Left cardiac atrium (tissue), 4 donors: ENCODE measurements at places on chromosomes 11 and 22.

DNA sequence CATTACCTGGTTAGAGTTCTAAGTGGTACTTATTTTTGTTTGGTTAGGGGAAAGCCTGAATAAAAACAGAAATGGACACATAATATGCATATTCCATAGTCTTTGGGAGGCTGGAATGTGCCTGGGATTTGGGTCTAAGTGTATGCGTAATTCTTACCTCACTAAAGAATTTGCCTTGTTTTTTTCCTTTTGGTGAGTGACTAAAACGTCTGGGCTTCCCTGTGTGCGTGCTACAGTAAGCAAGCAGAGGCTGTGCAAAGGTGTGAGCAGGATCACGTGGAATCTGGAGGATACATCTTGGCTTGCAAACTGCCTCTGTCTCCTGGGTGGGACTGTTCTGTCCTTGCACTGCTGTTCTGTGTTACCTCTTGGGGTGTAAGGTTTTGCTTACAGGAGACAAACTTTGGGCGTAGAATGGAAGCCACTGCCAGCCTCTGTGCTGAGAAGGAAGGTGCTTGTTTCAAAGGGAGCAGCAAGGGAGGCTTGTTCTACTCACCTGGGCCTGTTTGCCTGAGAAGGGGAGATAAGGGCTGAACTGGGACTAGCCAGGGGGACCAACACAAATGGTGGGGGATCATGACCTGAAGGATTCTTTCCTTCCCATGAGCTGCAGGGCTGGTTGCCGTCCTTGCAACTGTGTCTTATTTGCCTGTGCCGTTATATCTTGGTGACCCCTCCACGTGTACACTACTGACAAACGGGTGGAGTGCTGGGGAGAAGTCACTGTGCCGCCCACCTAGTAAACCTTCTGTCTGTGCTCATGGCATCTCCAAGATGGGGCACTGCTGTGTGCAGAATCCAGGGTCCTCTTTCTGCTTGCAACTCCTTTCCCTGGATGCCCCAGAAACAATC is 4.5 kb downstream of the NEAT1 start:
- DNase-seq, result peak; percentile 36

GRCh38 chr11:128624269-128625175 is 37.2 kb upstream of the ETS1 start:
- DNase-seq, result no peak

GRCh38 chr11:1397146-1397861 is 7.6 kb downstream of the BRSK2 start:
- DNase-seq, result peak; percentile 20

DNA sequence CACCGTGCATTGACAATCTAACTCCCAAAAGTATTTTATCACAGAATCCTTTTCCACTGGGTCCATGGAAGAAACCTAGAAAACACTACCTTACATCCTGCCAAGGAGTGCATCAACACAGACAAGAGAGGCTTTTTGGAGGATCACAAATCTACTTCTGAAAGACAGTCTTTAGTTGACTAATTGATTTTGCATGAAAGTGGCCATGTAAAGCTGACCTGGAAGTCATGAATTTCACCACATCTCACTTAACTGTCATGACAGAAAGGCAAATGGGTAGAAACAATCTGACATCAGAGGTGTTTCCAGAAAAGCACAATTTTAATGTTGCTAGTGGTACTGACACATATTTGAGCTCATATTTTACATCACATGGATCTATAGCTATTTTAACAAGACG is 101.6 kb downstream of the FAM76B start:
- DNase-seq, result no peak

DNA sequence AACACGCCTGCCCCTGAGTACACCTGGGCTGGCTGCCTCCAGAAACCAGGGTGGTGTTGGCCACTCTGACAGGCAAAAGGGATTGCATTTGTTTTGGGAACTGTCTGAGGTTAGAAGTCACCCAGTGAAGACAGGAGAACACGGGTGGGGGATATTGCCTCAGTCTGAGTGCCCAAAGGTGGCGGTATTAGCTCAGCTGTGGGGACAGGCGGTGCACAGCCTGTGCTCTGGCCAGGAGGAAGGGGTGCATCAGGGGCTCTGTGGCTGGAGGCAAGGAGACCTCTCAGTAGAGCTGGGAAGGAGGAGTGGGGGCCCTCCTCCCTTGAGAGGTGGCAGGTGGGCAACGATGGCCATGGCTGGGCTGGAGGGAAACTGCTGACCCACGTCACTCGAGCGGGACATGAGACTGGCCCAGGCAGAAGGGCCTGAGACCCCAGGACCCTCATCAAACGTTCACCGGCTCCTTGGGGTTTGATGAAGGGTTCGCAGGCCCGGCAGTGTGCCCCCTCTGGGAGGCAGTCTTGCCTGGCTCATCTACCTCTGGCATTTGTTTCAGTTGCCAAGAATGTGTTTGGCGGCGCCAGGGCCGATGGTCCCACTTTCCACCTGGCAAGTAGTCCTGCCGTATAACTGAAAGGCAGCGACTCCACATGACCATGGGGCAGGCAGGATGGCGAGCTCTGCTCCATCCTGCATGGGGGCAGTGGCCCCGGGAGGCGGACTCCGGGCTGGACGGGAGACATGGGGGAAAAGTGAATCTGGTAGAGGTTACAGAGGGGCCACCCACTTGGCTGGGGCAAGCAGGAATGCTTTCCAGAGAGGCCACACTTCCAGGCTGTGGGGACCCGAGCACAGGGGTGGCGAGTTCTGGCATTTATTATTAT is 52.8 kb upstream of the SMIM38 start:
- no peak for DNase-seq

DNA sequence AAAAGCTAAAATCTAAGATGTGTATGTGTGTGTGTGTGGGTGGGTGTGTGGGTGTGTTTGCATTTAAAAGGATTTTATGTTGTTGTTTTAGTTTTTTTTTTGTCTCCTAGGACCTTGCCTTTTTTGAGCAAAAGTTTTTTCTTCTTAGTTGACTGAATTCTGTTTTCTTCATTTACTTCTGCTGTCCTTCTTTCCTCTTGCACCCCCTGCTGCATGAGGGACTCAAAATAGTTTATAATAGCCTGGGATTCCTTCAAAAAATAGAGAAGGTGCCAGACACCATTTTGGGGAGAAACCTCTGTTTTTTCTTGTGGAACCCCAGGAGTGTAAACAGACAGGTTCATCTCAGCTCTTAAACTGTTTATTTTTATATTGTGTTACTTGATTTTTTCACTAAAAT is 817.7 kb downstream of the TBC1D22A start:
- no peak for DNase-seq

DNA sequence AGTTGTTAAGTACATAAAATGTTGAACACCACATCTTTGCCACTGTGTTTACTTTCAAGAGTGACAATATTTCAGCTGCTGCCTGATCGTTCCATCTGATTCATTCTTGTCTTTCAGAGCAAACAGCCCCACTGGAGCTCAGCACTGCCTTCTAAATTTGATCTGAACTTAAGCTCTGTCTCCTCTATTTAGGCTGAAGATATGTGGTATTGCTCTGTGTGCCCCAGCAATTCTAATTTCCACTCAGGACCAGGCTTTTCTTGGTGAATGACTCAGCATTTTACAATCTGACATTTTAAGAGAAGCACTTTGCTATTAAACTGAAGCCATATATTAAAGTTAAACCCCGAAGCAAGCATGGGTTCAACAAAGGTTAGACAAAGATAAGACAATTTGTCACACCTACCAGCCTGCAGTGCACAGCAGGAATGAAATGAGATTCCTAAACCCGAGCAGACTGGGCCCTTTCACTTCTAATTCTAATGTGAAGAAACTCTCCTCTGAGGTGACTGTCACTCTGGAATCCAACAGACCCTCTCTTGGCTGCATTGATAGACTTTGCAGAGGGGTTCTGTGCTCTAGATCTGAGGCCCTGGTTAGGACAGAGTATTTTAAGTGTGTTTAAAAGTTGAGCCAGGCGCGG is 41.7 kb upstream of the PLET1 start:
- DNase-seq, result no peak

DNA sequence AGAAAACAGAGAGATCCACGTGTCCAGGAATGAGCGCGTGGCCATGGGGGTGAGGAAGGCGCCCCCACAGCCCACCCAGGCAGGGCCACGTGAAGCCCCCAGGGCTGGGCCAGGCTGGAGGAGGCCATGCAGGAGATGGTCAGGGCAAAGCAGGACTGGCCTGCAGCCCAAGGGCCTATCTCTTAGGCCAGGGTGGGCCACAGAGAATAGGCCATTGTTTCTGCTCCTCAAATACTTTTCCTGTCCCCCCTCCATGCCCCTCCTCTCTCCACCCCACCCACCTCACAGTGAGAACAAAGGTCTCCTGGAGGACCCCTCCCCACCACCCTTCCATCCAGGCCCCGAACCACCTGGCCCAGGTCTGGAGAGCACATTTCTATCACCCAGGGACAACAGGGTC is 8.3 kb upstream of the CDC42EP1 start:
- no peak for DNase-seq

GRCh38 chr22:36303874-36304273 is 50.9 kb downstream of the APOL1 start:
- DNase-seq, result no peak

DNA sequence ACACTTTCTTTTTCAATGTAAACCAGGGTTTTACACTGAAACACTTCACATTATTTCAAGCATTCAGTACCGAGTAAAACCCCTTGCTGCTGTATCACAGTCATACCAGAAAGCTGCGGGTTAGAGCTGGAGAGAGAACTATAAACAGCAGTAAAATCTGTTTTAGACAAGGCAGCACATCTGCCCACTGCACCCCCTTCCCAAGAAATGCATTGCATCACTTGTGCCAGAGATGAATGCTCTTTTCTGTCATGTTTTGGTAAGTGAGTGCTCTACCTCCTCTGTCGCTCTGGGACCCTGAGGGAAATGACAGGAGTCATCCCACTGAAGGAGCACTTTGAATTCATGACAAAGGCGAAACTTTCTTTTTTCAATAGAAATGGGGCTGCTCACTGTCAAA is 107.2 kb downstream of the MAML2 start:
- DNase-seq, result no peak

GRCh38 chr11:130999086-130999485 is 82.8 kb upstream of the SNX19 start:
- no peak for DNase-seq

DNA sequence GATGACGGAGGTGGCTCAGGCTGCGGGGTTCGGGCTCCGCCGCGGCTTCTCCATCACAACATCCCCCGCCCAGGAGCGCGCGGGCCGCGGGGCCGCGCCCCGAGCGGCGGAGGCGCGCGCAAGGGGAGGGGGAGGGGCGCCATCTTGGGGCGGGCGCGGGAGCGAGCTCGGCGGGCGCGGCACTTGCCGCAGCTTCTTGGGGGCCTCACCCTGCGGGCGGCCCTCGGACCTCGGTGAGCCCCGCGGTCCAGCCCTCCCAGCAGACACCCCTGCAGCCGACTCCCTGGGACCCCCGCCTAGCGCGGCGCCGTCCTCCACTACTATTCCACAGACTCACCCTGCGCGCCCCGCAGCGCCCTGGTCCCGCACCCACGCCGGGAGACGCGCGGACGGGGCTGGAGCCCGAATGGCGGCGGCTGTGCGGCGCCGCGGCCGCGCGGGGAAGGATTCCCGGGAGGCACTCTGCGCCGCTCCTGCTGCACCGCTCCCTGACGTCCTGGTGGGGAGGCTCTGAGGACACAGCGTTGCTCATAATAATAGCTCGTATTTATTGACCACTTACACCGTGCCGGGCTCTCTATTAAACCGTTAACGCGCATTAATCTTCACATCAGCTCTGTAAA is at the start of gene APBB1:
Gene APBB1 (minus strand): TSS at position 86 of the 623 bp plus-strand sequence. CDS start 7,747 bp downstream, outside the sequence.
- peak; percentile 75 for DNase-seq

GRCh38 chr22:22552630-22553029 is 6.4 kb downstream of the PRAME start:
- DNase-seq, result no peak

- no peak for DNase-seq
These were observed 50.7 kb upstream of the ARHGAP32 start for GRCh38 chr11:129242855-129243254.

GRCh38 chr11:36703055-36703404 is 105.0 kb upstream of the RAG2 start:
- DNase-seq, result no peak

GRCh38 chr11:26188554-26188953 is 143.4 kb upstream of the ANO3 start:
- DNase-seq, result no peak

DNA sequence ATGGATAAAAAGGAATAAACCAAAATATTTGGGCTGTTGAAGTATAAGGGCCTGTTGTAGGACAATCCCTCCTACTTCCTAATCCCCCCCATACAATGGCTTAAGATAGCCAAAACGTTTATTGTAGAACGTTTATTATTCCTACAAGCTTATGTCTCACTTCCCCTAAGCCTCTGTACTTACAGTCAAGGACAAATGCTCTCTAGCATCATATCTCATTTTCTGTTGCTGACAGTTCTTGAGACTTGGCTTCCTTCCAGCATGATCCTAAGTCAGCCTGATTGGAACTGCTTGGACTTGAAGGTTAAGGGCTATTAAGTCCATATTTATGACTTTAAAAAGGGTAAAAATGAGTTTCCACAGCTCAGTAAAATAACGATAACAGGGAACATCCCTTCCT is 8.8 kb downstream of the MISFA start:
- no peak for DNase-seq

DNA sequence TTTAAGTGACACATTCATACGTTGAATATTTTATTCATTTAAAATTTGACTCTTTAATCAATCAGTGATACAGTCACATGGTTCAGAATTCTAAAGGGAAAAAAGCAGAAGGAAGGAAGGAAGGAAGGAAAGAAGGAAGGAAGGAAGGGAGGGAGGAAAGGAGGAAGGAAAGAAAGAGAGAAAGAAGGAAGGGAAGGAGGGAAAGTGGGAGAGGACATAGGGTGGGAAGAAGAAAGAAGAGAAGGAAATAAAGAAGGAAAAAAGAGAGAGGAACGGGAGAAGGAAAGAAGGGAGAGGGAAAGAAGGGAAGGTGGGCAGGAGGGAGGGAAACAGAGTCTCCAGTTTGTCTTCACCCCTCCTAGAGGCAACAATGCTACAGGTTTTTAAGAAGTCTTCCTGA is 518.6 kb downstream of the MIAT start:
- DNase-seq, result no peak

GRCh38 chr11:3090096-3090901 is 33.1 kb upstream of the CARS1 start:
- DNase-seq, result no peak

GRCh38 chr11:85922367-85922766 is 67.2 kb downstream of the CCDC83 start:
- no peak for DNase-seq

- DNase-seq, result no peak
These were observed 52.5 kb upstream of the CARD18 start for GRCh38 chr11:105192115-105192514.

- DNase-seq, result no peak
These were observed 72.9 kb upstream of the LMO1 start for GRCh38 chr11:8336356-8337129.
